ENCODE measurements at places on chromosomes 7 and 10.

DNA sequence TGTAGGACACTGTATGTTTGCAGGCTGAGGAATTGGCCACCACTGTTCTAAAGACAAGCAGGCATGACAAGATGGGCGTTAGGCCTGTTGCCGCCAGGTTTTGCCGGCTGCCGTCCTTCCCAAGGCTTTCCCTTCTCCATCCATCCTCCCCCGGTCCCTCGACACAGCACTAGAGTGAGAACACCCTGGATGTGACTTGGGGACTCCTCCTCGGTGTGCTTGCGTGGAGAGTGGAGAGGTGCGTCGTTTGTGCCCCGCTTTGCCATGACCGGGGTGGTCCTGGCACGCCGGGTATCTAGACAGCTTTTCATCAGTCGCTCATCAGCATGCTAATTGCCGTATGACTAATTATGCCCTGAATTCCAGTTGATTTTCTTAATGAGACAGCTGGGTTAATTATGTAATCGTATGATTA, 206.6 kb upstream of the SH2B2 start:
- no peak for DNase-seq

- DNase-seq = no peak
These were observed 3.7 kb upstream of the HOXA10 start for GRCh38 chr7:27177795-27178320.

GRCh38 chr10:118339111-118339510, 3.0 kb downstream of the FAM204A start:
- DNase-seq = no peak

DNA sequence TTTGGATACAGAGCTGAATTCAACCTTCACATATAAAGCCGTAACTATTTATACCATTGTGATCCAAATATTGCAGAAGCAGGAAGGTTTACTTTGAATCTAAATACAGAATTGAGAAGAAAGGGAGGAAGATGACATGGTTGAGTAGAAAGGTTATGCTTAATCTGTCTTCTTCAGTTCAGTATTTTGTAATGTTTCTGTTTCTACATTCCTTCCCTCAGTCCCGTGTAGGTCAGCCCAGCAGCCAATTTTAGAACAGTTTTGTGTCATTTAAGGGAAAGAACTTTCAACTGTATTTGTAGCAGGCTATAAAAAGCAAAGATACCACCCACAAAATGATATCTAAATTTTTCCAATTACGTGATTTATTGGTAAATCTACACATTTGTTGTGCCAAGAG, 97.4 kb downstream of the CPED1 start:
- no peak for DNase-seq

GRCh38 chr10:13617116-13617515, 30.4 kb downstream of the PRPF18 start:
- DNase-seq = no peak

DNA sequence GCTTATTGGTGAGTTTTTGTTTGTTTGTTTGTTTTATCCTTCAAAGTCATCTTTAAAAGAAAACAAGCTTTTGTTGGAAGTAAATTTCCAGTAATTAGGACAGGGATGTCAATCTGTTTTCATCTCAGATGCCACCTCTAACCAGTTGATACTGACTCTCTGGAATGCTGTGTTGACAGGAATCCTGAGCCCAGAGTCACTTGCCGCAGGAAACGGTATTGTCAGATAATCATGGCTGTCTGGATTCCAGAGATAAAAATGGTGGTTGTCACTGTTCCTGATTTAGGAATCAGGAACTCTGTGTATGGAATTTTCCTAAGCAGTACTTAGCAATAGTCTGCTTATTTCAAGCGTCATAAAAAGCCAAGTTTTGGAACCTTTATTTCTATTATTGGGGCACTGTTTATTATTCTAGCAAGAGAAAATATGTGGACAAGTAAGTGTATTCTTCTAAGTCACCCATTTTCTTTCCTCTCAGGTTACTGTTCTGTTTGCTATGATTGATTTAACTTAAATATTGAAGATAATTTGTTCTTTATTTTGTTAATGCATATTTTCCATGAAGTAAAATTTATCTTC, 39.2 kb downstream of the CDC123 start:
- no peak for DNase-seq

DNA sequence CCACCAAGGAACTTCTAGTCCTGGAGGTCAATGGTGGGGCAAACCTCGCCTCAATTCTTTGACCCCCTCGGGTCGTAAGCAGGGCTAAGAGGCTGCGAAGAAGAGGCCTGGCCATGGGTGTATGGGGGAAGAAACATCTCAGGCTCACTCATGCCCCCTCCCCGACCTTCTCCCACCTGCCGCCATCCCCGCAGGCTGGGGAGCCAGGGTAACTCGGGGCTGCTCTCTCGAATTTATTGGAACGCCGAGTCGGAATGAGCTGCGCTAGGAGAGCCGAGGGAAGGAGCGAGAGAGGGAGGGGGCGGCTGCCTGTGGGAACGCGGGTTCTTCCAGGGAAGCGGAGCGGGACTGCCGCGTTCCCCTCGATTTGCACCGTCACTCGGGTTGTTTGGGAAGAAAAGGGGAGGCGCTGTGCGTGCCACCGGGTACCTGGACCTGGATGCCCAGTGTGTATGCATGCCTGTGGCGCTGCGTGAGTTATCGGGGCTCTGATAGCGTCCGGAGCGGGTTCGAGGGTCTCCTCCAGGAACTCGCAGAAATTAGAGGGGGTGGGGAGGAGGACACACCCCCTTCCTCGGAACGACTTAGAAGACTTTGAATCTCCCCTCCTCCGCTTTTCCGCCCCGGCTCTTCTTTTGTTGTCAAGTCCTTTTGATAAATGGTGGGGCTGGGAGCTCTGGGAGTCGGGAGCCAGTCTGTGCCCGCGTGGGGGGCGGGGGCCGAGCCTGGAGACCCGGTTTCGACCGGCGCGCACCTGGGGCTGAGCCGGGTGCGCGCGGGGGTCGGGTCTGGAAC, 1.8 kb upstream of the ZNF503 start:
- no peak for DNase-seq

GRCh38 chr10:32951111-32951510, 6.9 kb downstream of the ITGB1 start:
- DNase-seq = no peak

- no peak for DNase-seq
These were observed at the start of gene KEL for GRCh38 chr7:142961973-142962926. Gene KEL, minus strand, starts transcription at chr7:142962363. Its CDS starts 157 bp downstream, at chr7:142962206.

GRCh38 chr7:114934086-114934485, 12.2 kb downstream of the MDFIC start:
- DNase-seq = no peak

DNA sequence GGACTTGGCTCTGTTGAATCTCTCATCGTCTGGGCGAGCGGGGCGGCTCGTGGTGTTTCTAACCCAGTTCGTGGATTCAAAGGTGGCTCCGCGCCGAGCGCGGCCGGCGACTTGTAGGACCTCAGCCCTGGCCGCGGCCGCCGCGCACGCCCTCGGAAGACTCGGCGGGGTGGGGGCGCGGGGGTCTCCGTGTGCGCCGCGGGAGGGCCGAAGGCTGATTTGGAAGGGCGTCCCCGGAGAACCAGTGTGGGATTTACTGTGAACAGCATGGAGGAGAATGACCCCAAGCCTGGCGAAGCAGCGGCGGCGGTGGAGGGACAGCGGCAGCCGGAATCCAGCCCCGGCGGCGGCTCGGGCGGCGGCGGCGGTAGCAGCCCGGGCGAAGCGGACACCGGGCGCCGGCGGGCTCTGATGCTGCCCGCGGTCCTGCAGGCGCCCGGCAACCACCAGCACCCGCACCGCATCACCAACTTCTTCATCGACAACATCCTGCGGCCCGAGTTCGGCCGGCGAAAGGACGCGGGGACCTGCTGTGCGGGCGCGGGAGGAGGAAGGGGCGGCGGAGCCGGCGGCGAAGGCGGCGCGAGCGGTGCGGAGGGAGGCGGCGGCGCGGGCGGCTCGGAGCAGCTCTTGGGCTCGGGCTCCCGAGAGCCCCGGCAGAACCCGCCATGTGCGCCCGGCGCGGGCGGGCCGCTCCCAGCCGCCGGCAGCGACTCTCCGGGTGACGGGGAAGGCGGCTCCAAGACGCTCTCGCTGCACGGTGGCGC, at the start of gene EN2:
TSS of gene EN2 (plus strand) at position 19 of the 767 bp plus-strand sequence. CDS start at position 268, 249 bp downstream.
- DNase-seq = no peak

DNA sequence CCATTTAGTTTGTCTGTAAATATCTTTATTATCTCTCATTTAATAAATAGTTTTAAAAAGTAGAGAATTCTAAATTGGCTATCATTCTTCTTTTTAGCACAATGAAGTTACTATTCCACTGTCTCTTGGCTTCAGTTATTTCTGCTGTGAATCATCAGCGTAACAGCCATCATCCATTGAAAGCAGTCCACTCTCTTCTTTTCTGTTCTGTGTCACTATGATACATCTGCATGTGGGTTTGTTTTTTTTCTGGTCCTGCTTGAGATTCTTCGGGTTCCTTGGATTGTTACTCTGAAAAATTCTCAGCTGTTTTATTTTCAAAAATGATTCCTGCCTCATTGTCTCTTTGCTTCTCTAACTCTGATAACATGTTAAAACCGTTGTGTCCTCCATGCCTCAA, 52.5 kb downstream of the CSGALNACT2 start:
- DNase-seq = no peak

DNA sequence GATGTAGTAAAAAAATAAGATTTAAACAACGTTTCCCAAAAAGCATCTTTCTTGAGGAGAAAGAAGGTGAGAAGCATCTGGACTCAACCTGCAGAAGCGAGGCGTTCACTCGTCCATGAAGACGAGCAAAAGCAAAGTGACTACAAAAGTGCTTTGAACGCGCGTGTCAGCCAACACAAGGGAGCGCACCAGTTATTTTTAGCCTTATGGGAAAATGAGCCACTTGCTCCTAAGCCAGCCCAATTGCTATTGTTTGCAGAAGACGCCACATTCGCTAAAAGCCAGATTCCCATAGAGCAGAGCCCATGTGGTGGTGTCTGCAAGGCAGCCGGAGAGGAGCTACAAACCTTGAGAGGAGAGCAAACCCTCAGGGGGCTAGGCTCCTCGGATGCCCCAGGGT, 122.5 kb downstream of the FAM53B start:
- no peak for DNase-seq

DNA sequence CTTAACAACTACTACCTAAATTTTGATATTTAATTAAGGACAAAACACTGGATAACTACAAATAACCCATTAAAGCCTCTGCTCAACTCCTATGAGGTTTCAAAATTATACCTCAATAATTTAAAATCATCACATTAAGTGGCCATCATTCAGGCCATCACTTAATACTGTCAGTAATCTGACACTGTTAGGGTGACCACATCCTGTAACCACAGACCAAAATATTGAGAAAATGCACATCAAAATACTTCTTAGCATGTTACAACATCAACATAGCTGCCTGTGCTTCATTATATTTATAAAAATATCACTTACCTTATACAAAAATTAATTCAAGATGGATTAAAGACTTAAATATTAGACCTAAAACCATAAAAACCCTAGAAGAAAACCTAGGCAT, 23.3 kb downstream of the SEM1 start:
- DNase-seq = no peak

- no peak for DNase-seq
These were observed 258.3 kb downstream of the SNX13 start for GRCh38 chr7:17681965-17682364.

GRCh38 chr10:3421537-3422257, 249.1 kb upstream of the PITRM1 start:
- DNase-seq = no peak

DNA sequence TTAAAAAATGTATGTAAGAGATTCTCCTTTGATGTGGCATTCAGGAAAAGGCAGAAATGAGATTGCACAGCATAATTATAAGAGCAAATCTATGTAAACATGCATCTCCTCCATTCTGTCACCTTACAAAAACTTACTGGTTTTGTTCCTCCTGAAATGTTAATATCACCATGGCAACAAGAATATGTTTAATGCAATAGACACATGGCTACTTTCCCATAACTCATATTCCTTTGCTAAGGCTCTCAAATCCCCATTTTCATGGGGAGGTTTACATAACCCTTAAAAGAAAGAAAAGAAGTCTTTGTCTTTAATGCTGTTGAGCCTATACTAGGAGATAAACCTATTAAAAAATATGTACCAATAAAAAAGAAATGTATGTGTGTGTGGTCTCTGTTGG, 136.2 kb downstream of the ANK3 start:
- no peak for DNase-seq

DNA sequence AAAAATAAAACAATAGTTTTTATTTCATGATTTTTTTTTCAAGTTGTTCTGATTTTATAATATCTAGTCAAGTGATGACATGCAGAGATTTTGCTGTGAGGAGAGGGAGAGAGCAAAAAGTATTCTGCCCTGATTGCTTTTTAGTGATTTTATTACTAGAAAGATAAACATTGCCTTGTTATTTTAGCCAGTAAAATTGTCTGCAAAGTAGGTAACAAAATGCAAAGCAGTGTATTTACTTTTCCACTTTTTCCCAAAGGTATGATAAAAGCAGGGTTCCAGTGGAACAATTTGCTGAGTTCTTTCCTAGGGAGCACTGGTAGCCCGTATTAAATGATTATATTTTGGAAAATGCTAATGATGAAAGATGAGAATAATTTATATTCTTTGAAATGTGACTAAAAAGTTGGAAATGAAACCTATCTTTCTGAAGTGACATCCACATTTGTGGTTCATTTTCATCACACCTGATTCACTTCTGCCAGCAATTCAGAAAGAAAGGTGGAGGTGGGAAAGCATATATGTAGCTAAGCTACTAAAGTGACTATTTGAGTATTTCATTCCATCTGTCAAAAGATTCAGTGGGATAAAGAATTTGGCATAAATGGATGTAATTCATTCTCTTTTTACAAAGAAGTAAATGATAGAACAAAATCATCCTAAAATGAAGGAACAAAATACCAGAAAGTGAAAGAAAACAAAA, 300.3 kb downstream of the ADK start:
- no peak for DNase-seq

DNA sequence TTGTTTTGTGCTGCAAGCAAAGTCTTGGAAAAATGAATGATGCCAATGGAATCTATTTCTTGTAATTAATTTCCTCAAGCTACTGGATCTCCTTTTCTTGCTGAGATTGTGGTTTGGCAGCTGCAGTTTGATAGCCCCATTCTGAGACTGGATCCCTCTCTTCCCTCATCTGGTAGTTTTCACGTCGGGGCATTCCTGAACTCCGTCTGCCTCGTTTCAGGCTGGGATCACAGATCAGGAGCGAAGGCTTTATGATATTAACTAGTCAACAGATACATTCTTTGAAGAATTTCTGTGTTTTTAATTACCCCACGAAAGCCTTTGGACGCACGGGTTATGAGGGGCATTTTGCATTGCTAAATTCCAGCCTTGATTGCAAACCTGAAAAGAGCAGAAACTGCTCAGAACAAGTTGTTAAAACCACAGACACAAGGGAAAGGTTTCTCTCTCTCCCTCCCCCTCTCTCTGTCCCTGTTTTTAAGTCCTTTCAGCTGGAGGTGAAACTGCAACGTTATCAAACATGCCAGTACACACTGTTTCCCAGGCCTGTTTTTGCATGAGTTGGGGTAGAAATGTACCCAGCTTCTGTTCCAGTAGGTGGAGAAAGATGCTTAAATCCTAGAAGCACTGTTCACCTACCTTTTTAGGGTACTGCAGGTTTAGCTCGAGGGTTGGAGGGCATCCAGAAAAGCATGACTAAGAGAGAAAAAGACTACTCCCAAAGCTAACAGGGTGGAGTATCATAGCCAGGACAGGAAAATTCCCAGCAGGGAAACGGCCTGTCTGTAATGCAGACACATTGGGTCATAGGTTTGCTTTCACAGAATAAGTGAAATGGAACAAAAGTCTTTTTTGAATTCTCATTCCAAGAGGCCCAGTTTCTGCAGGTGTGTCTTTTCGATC, 124.3 kb downstream of the CUX1 start:
- DNase-seq = no peak

- no peak for DNase-seq
These were observed 567.7 kb downstream of the ETV1 start for GRCh38 chr7:13421776-13422175.

GRCh38 chr7:74178632-74179031, 4.5 kb downstream of the EIF4H start:
- no peak for DNase-seq

All from GM19239 (cell line).